ENCODE measurements at places on chromosomes 3 and 15. TPM values are rescaled to one million over a fixed set of nuclear protein-coding genes. Genes with fewer than 3 reads are reported as not detected.

GRCh38 chr3:95731753-95732152, 1082.6 kb upstream of the EPHA6 start:
- no peak for DNase-seq

GRCh38 chr15:38691377-38691776, 126.8 kb upstream of the RASGRP1 start:
- no peak for DNase-seq

- DNase-seq = no peak
Measured at GRCh38 chr3:64756398-64756986, 68.7 kb upstream of the ADAMTS9 start.

- no peak for DNase-seq
Measured at GRCh38 chr3:63909431-63909830, 2.8 kb downstream of the SCAANT1 start.

DNA sequence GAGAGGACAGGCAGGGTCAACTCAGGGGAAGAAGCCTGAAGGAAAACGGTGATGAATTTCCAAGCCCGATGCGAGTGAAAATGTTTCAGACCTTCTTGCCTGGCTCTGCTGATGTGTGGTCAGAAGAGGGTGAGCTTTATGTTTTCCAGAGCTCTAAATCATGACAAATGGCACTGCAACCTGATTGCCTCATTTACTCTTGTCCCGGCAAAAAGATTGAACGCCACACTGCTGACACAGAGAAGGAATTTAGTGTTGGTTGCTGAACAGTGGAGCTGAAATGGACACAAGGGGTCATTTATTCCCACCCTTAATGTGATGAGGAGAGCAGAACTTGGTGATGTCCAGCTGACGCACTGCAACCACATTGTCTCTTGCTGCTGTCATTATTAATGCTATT, 36.1 kb upstream of the GABRG3 start:
- DNase-seq = no peak

DNA sequence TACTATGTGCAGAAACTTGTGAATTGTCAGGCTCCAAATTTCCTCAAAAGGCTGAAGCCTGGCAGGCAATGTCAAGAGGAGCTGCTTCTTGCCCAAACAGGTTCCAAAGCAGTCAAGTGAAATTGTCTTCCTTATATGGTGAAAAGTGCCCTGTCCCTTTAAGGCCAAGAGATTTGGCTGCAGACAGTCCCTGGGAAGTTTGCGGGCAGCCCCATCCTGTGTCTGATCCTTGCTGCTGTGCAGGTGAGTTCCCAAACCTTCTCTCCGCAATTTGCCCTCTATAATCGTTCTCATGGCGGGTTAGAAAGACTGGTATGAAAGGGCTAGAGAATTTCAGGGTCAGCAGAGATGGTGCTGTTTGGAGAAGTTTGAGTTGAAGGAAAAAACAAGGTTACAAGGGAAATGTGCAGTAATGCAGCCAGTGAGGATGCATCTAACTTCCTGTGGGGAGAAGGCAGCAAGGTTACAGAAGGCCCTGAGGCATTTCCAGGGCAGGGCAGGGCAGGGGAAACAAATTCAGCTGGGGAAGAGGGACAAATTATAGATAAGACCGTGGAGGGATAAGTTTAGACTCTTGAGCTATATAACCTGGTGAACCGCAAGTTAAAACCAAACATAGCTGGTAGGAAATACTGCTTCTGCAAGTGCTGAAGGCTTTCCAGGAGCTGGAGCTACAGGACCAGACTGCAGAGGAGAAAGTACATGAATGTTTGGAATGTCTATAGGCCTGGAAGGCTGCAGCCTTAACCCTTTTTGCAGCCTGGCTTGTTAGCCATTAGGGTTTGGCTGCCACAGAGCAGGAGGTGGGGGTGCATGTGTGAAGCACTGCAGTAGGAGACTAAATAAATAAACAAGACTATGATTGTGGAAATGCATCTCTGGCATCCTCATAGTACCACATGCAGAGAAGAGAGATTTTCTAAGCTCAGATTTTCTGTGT, 256.2 kb upstream of the IL12A start:
- no peak for DNase-seq

GRCh38 chr3:194314388-194315068, 36.6 kb downstream of the CPN2 start:
- DNase-seq = no peak

DNA sequence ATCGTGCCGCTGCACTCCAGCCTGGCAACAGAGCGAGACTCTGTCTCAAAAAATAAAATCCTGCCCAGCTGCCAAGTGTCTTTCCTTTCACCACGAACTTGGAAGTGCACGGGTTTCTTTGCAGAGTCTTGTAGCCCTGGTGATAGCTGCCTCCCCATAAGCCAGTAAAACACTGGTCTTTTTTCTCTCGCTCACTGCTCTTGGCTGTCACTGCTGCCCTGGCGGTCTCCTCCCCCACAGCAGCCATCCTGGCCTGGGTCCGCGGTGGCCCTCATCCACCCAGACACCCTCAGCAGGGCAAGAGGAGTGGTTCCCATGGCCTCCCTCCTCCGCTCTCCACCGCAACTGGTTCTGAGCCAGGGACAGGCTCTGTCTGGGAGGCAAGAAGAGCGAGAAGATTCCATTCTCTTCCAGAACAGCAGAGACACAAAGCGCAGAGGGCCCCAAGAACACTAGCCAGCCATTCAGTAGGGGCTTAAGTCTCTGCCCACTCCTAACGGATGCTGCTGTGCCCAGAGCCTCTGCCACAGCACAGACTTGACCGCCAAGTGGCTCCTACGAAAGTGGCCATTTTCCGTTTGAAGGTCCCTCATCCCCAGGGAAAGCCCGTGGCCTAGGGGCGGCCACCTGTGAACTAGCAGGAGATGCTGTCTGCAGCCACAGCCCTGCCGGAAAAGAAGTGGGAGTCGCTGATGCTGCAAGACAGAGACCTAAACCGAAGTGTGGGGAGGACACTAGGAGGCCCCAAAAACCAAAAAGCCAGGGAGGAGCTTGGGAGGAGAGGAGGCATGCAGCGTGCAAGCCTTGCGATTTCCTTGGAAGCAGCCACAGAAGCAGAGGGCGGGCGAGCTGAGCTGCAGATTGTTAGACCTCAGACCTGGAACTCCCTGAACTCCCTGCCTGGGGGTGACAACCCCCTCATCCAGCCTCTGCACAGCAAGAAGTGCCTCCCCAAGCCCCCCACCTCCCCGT, 44.1 kb downstream of the KLHL25 start:
- DNase-seq = no peak

Gene RTP4
- total RNA-seq = 4.4 TPM

Data from natural killer cell (primary cell).